ENCODE measurements at places on chromosomes 5 and 9.

DNA sequence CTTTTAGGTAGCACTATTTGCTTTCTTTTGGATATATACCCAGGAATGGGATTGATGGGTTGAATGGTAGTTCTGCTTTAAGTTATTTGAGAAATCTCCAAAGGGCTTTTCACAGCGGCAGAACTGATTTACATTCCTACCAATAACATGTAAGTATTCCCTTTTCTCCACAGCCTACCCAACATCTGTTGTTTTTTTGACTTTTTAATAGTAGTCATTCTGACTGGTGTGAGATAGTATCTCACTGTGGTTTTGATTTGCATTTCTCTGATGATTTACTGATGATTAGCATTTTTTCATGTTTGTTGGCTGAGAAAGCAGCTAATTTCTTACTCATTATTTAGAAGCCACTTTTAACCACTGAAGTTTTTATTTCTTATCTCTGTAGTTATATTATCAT is 221.1 kb upstream of the ACTBL2 start:
- DNase-seq = no peak
- no peak overlapping the region for H3K4me3 ChIP-seq
- H3K4me1 ChIP-seq = peaks cover 24% of the 10 kb centered on the region
- H3K36me3 ChIP-seq = peaks cover 3% of the 10 kb centered on the region

DNA sequence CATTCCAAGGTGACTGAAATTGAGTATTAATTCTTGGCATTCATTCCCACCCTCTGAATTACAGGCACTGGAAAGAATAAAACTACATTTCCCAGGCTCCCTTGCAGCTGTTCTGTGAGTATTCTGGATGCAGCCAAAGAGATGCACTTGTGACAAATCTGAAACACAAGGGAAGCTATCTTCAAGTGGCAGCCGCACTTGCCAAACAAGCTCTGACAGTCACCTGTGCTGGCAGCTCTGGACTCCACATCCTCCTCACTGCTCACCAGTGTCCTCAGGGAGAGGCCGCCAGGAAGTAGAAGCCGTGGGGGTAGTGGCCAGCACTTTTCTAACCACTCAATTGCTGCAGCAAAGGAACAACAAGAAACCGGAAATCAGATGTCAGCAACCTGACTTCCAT is 275.0 kb downstream of the NR2F1-AS1 start:
- no peaks in the 10 kb centered on the region for H3K36me3 ChIP-seq
- no peak for DNase-seq
- peaks cover 32% of the 10 kb centered on the region for H3K4me1 ChIP-seq
- H3K27ac ChIP-seq = no peak overlapping the region
- no peak overlapping the region for H3K4me3 ChIP-seq
- H3K27me3 ChIP-seq = no peaks in the 10 kb centered on the region

GRCh38 chr9:68584189-68585033 is 43.7 kb upstream of the TMEM252 start:
- H3K4me1 ChIP-seq = no peaks in the 10 kb centered on the region
- DNase-seq = peak; percentile 80
- H3K27me3 ChIP-seq = peaks cover 2% of the 10 kb centered on the region
- no peak overlapping the region for H3K27ac ChIP-seq
- no peaks in the 10 kb centered on the region for H3K36me3 ChIP-seq

- H3K27me3 ChIP-seq = no peaks in the 10 kb centered on the region
- DNase-seq = no peak
- H3K36me3 ChIP-seq = peaks cover 13% of the 10 kb centered on the region
Measured at GRCh38 chr9:16542290-16542689, 328.2 kb downstream of the BNC2 start.

GRCh38 chr5:180352116-180353047 is 754 bp downstream of the GFPT2 start:
- H3K4me3 ChIP-seq = peak overlapping the region; percentile 70
- no peaks in the 10 kb centered on the region for H3K4me1 ChIP-seq
- H3K36me3 ChIP-seq = no peaks in the 10 kb centered on the region
- no peak for DNase-seq
- peaks cover 33% of the 10 kb centered on the region for H3K27me3 ChIP-seq

DNA sequence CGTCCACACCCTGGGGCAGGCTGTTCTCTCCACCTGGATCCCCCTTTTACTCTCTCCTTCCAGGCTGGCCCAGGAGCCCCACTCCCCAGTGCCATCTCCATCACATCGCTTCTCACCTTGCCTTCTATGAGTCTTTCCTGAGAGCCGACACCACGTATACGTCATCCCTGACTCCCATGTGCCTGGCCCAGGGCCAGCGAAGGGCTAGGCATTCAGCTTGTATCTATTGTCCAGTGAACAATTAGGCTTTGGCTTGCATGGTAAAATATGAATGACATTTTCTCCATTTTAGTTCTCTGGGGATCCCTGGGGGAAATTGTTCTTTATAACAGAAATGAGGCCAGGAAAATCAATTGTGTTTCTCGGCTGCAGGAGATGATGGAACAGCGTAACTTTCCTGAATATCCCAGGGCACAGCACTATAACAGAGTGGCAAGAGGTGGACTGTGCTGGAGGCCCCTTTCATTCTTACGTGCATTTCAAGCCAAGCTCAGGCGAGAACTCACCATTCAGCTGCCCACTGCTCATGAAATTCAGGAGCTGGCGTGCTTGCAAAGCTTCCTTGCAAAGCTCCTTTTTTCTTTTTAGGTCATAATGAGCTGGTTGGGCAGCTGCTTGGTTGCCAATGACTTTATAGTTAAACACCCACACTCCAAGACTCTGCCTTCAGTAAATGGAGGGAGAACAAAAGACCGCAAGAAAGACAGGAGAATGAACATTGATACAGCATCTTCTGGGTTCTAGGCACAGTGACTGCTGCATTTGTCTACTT is 37.7 kb downstream of the NSG2 start:
- no peaks in the 10 kb centered on the region for H3K36me3 ChIP-seq
- no peaks in the 10 kb centered on the region for H3K27me3 ChIP-seq
- H3K4me1 ChIP-seq = no peaks in the 10 kb centered on the region
- DNase-seq = no peak

All from HFFc6 (cell line).